ENCODE measurements at places on chromosomes 6 and 20. TPM values are rescaled to one million over a fixed set of nuclear protein-coding genes. Genes with fewer than 3 reads are reported as not detected.

DNA sequence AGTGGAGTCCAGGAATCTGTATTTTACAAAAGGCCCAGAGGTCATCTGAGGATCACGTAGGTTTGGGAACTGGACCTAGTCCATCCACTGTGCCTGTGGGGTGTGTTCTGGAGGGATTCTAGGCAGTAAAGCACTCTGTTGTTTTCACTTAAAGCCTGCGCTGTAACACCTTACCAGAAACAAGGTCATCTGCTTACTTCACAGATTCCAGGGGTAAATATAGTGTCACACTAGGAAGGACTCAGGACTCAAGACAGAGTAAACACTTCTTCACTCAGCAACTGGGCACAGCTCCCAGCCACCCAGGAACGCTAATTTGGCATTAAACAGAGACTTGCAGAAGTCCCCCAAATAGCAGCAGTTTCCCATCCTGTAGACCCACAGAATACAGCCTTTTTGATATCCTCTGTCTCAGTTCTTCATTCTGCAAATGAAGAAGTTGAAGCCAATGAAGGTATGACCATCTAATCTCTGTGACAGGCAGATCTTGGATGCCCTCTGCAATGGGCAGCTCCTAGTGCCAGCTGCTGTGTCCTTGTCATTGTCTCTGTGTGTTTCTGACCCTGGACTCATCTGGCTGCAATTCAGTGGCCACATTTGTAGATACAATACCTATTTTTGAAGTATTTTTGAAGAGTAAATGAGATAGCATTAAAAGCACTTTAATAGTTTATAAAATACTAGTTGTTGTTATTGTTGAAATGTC lies 129.1 kb downstream of the SLC24A3 start:
- no peaks in the 10 kb centered on the region for H3K36me3 ChIP-seq
- H3K4me1 ChIP-seq, result no peaks in the 10 kb centered on the region
- no peak for DNase-seq
- no peak overlapping the region for H3K27ac ChIP-seq

GRCh38 chr20:11260611-11261010 lies 586.8 kb upstream of the JAG1 start:
- peaks cover 9% of the 10 kb centered on the region for H3K36me3 ChIP-seq
- no peak overlapping the region for H3K4me3 ChIP-seq
- H3K4me1 ChIP-seq, result peaks cover 19% of the 10 kb centered on the region
- no peak overlapping the region for H3K27ac ChIP-seq
- H3K27me3 ChIP-seq, result no peaks in the 10 kb centered on the region

- no peak for DNase-seq
- no peaks in the 10 kb centered on the region for H3K27me3 ChIP-seq
- H3K4me3 ChIP-seq, result no peak overlapping the region
- peaks cover 10% of the 10 kb centered on the region for H3K36me3 ChIP-seq
- no peak overlapping the region for H3K27ac ChIP-seq
Observed at GRCh38 chr6:15389084-15389764, 143.4 kb downstream of the JARID2 start.

DNA sequence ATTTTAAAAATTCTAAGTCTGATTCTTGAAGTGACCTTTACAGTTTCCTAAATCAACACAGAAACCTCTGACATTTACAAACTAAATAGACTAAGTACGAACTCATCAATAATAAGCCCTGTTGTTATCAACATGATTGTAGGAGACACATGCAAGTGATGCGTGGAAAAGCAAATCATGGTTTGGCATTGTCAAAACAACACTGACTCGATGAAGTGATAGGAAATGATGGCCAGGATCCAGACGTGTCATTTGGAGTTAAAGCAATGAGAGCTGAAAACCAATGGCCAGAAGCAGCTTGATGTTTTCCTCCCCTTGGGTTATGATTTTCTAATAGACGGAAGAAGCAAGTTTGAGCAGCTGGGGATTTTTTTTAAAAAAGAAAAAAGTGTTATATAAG lies 117.4 kb upstream of the FAM184A start:
- H3K4me3 ChIP-seq, result no peak overlapping the region
- H3K36me3 ChIP-seq, result no peaks in the 10 kb centered on the region
- no peak overlapping the region for H3K27ac ChIP-seq
- no peaks in the 10 kb centered on the region for H3K4me1 ChIP-seq
- DNase-seq, result no peak
- H3K27me3 ChIP-seq, result no peaks in the 10 kb centered on the region

GRCh38 chr6:150152891-150153876 lies 10.3 kb downstream of the PPP1R14C start:
- H3K27me3 ChIP-seq, result peaks cover 63% of the 10 kb centered on the region
- DNase-seq, result no peak
- H3K4me1 ChIP-seq, result peaks cover 32% of the 10 kb centered on the region
- H3K27ac ChIP-seq, result no peak overlapping the region
- no peaks in the 10 kb centered on the region for H3K36me3 ChIP-seq
- H3K4me3 ChIP-seq, result no peak overlapping the region

DNA sequence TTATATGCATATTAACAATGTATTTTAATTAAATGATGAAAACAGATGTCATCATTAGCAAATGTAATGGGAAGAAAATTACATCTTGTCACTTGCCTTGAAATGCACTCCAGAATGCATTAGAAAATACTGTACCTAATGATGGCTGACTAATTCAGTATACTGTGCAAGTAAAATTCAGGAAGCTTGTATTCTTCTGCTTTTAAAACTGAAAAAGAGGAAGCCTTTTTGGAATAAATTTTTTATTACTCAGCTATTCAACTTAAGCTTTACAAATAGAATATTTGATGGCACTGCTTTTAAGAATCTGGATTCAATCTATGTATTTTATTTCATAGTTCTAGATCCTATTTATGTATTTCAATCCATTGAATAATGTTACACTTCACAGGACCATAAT lies 195.5 kb downstream of the RIMS1 start:
- no peaks in the 10 kb centered on the region for H3K36me3 ChIP-seq
- H3K4me3 ChIP-seq, result no peak overlapping the region
- H3K4me1 ChIP-seq, result no peaks in the 10 kb centered on the region
- no peak for DNase-seq

- H3K36me3 ChIP-seq, result no peaks in the 10 kb centered on the region
- peaks cover 15% of the 10 kb centered on the region for H3K4me1 ChIP-seq
- no peak overlapping the region for H3K4me3 ChIP-seq
- peaks cover 18% of the 10 kb centered on the region for H3K27me3 ChIP-seq
- no peak overlapping the region for H3K27ac ChIP-seq
Observed at GRCh38 chr6:125544819-125545218, 204.6 kb upstream of the HEY2 start.

GRCh38 chr6:152423216-152424103 lies 213.7 kb downstream of the SYNE1 start:
- no peak overlapping the region for H3K27ac ChIP-seq
- no peaks in the 10 kb centered on the region for H3K36me3 ChIP-seq
- peaks cover 14% of the 10 kb centered on the region for H3K27me3 ChIP-seq
- no peak for DNase-seq

DNA sequence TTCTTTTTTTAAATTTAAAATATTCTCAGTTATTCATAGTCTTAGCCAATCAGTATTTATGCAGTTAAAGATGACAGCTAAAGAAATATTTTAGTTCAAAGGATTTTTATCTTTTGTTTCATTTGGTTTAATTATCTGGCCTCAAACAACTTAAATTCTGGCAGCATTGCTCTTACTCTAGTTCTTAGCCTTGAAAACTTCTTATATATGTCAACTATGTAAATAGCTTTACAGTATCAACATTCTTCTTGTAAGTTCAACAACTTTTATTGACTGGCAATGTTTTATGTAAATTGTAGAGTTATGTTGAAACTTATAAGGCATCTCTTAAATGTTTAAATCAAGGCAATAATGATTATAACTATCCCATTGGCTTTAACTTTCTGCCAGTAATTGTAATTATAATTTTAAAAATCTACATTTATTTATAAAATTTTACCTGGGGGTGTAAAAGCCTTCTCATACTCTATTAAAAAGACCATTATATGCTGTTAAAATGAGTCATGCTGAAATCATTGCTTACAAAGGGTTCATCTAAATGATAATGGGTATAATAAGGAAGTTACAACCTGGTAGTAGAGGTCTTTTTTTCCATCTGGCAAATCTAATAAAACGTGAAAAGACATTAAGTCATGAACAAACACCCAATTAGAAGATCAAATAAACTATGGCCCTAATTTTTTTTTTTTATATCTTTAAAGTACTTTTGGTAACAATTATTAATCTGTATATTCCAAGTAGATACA lies 45.8 kb upstream of the FAM184A start:
- H3K4me3 ChIP-seq, result no peak overlapping the region
- H3K4me1 ChIP-seq, result peaks cover 8% of the 10 kb centered on the region
- H3K27ac ChIP-seq, result no peak overlapping the region
- DNase-seq, result no peak
- H3K27me3 ChIP-seq, result peaks cover 5% of the 10 kb centered on the region

GRCh38 chr6:27672113-27672799 lies 199.4 kb upstream of the ZNF184 start:
- H3K36me3 ChIP-seq, result no peaks in the 10 kb centered on the region
- H3K27me3 ChIP-seq, result peaks cover 99% of the 10 kb centered on the region
- no peak overlapping the region for H3K27ac ChIP-seq
- DNase-seq, result no peak
- H3K4me3 ChIP-seq, result peak overlapping the region; percentile 45

DNA sequence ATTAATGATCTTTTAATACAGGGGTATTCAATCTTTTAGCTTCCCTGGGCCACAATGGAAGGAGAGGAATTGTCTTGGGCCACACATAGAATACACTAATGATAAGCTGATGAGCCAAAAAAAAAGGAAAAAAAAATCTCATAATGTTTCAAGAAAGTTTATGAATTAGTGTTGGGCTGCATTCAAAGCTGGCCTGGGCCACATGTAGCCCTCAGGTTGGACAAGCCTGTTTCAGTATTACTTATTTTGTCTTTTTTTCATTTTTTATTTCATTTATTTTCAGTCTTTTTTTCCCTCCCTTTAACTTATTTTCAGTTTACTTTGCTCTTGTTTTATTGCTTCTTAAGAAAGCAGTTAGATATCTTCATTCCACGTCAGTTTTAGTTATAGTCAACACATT lies 2171.8 kb upstream of the DEFB115 start:
- no peaks in the 10 kb centered on the region for H3K4me1 ChIP-seq
- H3K36me3 ChIP-seq, result peaks cover 32% of the 10 kb centered on the region
- DNase-seq, result no peak
- no peaks in the 10 kb centered on the region for H3K27me3 ChIP-seq

DNA sequence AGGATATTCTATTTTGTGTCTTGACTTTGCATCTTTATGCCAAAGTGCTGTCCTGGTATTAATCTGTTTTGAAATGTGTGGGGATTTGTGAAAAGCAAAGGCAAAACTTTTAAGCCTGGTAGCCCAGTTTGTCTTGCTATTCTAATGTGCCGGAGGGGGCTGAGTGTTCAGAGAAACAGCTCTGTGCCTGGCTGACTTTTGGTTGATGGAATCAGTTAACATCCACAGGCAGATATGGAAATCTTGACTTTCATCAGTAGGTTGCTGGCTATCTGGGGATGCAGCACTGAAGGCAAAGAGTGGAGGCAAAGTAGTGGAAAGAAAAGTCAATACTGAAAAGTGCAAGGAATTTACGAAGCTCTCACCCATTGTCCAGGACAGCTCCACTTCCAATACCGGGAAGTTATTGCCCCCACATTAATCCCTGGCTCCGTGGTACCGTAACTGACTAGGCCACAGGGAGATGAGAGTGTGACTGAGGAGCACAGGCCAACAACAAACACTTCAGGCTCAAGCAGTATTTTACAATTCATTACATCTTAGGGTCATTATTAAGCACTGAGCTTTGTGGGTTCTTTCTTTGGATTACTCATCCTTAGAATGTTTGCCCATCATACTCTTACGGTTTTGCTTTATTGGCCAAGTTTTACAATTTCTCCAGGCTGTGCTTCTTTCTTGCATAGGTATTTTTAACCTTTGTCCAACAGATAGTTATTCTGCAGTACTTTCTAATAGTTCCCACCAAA lies 164.6 kb downstream of the MTFR2 start:
- H3K4me1 ChIP-seq, result no peaks in the 10 kb centered on the region
- H3K27ac ChIP-seq, result no peak overlapping the region
- no peaks in the 10 kb centered on the region for H3K36me3 ChIP-seq

DNA sequence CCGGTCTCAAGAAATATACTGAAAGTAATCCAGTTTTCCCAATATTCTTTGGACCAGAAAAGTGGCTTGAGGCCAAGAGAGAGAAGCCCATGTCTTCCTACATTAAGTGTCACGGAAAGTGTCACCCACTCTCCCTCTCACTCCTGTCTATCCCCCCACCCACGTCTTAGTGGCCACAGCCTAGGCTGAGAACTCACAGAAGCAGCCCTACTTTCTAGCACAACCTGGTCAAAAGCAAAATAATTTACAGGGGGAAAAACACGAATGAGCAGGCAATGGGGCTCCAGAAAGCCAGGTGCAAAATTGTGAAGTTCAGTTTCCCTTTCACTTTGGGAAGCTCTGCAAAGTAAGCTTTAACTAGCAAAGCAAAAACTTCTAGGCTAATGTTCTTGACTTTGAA lies 118.0 kb downstream of the OPRM1 start:
- no peak overlapping the region for H3K4me3 ChIP-seq
- H3K27ac ChIP-seq, result no peak overlapping the region
- DNase-seq, result no peak
- H3K36me3 ChIP-seq, result no peaks in the 10 kb centered on the region
- no peaks in the 10 kb centered on the region for H3K27me3 ChIP-seq

DNA sequence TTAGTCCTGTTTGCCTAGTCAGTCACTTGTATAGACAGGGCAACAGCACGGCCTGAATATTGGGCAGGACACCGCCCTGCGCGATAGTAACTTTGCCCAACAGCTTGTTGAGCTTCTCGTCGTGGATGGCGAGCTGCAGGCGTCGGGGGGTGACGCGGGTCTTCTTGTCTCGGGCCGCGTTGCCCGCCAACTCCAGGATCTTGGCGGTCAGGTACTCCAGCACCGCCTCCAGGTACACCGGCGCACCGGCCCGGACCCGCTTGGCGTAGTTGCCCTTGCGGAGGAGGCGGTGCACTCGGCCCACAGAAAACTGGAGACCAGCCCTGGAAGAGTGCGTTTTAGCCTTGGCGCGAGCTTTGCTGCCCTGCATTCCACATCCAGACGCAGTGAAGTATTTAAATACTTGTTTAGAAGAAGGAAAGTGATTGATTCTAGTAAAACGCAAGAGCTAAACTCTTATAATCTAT lies 92.8 kb upstream of the BTN3A2 start:
- H3K27ac ChIP-seq, result peak overlapping the region; percentile 22
- no peak for DNase-seq
- H3K27me3 ChIP-seq, result peaks cover 11% of the 10 kb centered on the region
- no peak overlapping the region for H3K4me3 ChIP-seq

DNA sequence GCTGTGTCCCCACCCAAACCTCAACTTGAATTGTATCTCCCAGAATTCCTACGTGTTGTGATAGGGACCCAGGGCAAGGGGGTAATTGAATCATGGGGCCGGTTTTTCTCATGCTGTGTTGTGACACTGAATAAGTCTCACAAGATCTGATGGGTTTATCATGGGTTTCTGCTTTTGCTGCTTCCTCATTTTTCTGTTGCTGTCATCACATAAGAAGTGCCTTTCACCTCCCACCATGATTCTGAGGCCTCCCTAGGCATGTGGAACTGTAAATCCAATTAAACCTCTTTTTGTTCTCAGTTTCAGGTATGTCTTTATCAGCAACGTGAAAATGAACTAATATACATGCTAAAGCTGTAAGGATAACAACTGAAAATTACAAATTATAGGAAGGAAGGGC lies 88.3 kb downstream of the CDYL start:
- no peak for DNase-seq
- no peak overlapping the region for H3K27ac ChIP-seq
- peaks cover 9% of the 10 kb centered on the region for H3K4me1 ChIP-seq
- no peak overlapping the region for H3K4me3 ChIP-seq

Gene UBE2C
- total RNA-seq, result 202 TPM

Gene GUCA1A
- 1.3 TPM for total RNA-seq

Gene C20orf202
- total RNA-seq, result 0.18 TPM

Gene ZNF311
- 1.3 TPM for total RNA-seq

Gene POLR3F
- 12.9 TPM for total RNA-seq

Gene VIP
- total RNA-seq, result not detected

Gene C20orf204
- 2.3 TPM for total RNA-seq

Gene BFSP1
- 3.9 TPM for total RNA-seq

Gene AKAP12
- total RNA-seq, result 46.1 TPM
